ENCODE measurements at places on chromosomes 1 and 21. TPM values are rescaled to one million over a fixed set of nuclear protein-coding genes. Genes with fewer than 3 reads are reported as not detected.

- peak; percentile 31 for DNase-seq
These were observed 147.9 kb downstream of the MAGI3 start for GRCh38 chr1:113538225-113538624.

DNA sequence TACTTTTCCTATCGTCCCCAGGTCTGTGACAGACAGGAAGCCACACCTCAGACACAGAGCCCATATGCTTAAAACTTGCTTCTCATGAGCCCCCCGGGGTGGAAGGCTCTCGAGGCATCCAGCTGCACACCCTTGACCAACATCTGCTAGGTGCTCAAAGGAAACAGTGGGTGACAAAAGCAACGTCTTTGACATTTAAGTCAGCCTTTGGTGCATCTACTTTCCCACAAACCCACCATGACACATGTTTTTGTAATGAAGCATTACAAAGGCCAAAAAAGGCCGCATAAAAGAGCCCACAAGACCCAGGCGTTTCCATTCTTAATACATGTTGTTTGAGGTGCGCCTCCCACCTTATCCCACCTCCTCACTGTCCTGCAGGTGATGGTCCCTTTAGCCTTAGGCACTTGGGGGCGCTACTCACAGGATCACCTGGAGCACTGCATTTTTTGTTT, 11.8 kb upstream of the FASLG start:
- no peak for DNase-seq

GRCh38 chr1:28078262-28078661, 10.1 kb downstream of the EYA3 start:
- no peak for DNase-seq

GRCh38 chr1:59007820-59008598, 224.2 kb upstream of the JUN start:
- DNase-seq: no peak

GRCh38 chr1:204605791-204606190, 79.7 kb downstream of the LRRN2 start:
- no peak for DNase-seq

GRCh38 chr1:213041443-213041842, 9.6 kb upstream of the RPS6KC1 start:
- peak; percentile 67 for DNase-seq

DNA sequence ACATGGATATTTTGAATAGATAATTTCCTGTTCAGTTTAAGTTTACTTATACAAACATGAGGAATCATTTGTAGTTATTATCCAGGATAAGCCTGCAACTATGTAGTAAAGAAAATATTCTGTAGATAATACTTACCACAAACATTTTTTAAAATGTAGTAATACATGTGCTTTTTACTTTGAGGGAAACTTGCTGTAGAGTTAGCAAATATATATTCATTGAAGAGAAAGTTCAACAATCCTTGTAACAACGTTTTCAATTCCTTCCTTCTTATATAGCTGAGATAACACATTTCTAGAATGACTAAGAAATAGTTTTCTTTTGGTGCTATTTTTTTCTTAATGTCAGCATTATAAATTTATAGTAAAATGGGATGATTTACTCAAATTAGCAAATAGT, 664.6 kb upstream of the ADAMTS5 start:
- no peak for DNase-seq

- DNase-seq: peak; percentile 42
These were observed 27.4 kb upstream of the CTPS1 start for GRCh38 chr1:40951943-40952743.

GRCh38 chr21:33025106-33025488, 638 bp upstream of the OLIG2 start:
- no peak for DNase-seq

GRCh38 chr1:54222711-54223110, 22.7 kb downstream of the MRPL37 start:
- no peak for DNase-seq

DNA sequence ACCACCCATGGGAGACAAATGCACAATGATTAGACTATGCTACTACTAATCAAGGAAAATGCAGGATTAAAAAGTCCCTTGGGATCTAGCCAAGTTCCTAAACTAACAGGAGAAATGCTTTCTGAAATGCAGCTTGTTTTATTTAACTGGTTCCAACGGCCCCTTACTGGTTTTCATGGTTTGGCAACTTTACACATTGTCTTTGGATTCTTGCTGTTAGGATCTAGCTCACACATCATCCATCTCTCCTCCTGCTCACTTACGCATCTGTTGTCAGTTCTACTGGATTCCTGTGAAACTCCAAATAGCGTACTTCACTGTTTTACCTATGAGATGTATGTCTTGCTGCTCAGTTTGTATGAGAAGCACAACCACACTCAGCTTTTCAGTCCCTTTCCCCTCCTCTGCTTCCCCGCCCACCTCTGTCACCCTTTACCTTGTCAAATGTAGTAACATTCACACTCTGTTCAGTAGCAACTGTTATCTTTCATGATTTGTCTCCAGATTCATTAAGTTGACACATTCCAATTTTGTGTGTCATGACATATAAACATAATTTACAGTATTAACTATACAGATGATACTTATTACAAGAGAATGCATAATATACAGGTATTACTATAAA, 130.1 kb downstream of the SIM2 start:
- no peak for DNase-seq

GRCh38 chr1:58895559-58896145, 111.8 kb upstream of the JUN start:
- peak; percentile 64 for DNase-seq

Gene FAM177B
- not detected for total RNA-seq

Gene PERM1
- total RNA-seq: not detected

Gene KCNJ10
- not detected for total RNA-seq

Gene TENT5C
- 0.12 TPM for total RNA-seq

Gene CFAP141
- not detected for total RNA-seq

All from A172 (cell line).